Stimulated activated CD4-positive, alpha-beta T cell treated with anti-CD3 and anti-CD28 coated beads, Interleukin-4, amount 100 ng/mL, for 24 hours (primary cell): ENCODE measurements at places on chromosomes 1 and 21.

DNA sequence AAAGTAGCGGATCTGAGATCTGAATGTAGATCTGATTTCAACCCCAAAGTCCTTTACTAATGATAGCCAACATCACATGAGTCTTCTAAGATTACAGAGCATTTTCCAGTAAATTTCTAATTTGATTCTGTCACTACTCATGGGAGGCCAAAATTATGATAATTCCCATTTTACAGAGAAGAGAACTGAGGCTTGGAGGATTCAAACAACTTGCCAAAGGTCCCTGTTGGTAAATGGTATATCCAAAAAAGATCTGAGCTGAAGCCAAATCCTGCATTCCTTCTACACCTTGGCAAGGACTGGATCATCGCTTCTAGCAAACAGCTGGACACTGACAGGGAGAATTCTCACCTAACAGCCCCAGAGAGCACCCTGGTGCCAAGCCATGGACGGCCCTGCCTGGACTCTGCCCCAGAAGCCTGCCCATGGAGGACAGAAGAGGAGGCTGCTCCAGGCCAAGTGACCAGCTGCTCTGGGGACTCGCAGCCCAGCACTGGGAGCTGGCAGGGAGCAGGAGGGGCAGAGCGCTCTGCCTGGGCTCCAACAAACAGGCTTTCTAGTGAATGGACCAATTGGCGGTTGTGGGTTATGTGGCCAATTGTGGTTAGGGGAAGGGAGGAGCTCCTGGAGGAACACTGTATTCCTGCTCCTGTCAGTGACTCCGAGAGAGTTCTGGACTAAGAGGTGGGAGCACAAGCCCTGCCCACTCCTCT, 6.4 kb upstream of the CSF1 start:
- DNase-seq, result no peak

DNA sequence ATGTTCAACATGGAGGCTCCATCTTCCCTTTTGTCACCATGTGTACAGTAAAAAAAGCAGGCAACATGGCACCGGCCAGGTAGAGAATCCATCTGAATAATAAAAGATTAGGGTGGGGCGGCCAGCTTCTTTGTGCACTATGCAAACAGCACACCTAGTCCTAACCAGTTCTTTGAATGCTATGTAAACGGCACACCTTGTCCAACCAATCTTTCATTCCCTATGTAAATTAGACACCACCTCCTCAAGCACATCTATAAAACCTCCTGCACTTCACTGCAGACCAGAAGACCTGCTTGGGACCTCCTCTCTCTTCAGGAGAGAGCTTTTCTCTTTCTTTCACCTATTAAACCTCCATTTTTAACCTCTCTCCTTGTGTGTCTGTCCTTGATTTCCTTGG, 28.2 kb downstream of the TFB2M start:
- no peak for DNase-seq

DNA sequence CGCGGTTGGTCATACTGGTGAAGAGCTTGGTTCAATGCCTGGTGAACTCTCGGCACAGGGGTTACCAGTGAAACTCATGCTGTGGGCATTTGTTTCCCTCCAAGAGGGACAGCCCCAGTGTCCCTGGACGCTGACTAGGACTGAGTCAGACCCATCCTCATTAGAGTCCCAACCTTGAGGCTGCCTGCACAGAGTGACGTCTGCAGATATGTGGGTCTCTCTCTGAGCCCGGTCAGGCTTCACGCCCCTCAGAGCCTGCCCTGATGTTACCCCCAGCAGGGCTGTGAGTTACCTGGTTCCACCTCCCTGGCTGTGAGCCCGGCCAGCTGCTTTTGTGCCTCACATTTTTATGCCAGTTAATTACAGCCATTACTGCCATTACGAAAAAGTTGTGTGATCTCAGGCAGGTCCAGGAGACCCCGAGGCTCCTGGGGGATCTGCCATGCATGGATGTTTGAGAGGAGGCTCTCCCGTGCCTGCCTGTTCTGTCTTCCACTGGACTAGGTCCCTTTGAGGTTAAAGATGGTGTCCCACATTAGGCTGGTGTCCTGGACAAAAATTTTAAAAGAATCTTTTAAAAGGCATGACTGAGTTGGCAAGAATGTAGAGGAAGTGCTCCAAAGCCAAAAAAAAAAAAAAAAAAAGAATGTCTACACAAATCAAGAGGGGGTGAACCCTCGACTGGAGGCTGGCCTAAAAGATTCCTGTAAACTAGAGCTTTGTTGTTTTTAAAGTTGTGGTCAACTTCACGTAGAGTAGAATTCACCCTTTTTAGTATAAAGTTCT, 36.6 kb upstream of the PADI1 start:
- DNase-seq, result no peak

DNA sequence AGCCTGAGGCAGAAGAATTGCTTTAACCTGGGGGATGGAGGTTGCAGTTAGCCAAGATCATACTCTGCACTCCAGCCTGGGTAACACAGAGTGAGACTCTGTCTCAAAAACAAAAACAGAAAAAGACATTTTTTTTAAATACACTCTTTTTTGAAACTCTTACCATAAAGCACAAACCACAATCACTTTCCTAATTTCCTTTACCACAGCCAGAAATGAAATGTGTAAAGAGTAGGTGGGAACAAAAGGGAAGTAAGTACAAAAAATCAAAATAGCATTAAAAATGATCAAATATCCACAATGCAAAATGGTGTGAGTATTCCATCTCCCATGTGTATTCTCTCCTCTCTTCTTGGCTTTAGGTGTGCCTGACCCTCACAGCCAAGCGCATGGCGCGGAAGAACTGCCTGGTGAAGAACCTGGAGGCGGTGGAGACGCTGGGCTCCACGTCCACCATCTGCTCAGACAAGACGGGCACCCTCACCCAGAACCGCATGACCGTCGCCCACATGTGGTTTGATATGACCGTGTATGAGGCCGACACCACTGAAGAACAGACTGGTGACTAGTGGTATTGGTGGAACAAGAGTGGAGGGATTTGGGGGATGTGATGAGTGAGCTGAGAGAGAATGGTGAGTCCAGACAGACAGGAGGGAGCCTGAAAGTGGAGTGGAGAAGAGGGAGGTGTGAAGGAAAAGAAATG, 14.9 kb downstream of the ATP1A4 start:
- no peak for DNase-seq

DNA sequence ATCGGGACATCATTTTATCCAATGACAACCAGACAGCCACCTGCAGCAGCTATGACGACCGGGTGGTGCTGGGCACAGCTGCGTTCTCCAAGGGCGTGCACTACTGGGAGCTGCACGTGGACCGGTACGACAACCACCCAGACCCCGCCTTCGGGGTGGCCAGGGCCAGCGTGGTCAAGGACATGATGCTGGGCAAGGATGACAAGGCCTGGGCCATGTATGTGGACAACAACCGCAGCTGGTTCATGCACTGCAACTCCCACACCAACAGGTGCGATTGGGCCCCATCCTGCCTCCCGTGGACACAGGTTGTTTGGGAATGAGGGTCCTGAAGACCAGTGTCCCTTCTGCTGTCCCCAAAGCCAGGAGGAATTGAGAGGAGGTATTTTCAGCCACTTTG, 32.0 kb upstream of the GNPAT start:
- DNase-seq, result no peak

GRCh38 chr21:44962403-44962966, 22.7 kb downstream of the SLX9 start:
- DNase-seq, result no peak

DNA sequence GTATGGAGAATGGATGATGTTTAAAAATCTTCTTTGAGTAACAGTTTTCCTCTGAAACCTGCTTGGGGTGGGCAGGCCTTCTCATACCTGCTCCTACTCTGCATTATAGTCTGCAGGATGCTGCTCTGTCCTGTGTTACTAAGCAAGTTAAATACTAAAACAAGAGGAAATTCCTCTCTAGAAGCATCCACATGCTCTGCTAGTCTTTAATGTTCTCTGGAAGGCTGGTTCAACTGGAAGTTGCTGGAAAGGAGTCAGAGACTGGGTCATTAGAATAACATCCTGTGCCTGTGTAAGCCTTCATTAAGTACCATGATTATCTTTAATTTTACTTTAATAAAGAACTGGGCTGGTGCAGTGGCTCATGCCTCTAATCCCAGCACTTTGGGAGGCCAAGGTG, 5.8 kb downstream of the SELP start:
- DNase-seq, result no peak

DNA sequence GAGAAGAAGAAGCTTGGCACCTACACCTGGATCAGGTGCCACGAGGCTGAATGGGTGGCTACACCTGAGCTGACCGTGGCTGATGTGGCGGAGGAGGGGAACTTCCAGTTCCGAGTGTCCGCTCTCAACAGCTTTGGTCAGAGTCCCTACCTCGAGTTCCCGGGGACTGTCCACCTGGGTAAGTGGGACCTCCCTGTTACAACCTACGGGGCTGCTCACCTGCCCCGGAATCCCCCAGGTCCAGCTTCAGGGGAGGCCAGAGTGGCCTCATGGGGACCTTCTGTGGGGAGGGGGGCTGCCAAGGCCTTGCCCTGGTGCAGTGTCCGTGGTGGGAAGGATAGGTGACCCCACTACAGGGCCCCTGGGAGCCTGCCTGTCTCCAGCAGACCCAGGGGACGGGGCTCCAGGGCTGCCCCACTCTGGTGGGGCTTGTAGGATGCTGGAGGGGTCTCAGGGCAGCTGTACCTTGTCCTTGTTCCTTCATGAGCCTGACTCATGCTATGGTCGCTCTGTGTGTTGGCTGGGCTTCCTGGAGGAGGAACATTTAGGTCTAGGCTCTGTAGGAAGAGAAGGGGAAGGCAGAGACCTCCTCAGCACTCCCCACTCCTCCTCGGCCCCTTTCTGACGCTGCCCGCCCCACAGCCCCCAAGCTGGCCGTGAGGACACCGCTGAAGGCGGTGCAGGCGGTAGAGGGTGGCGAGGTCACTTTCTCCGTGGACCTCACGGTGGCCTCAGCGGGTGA, 7.2 kb downstream of the OBSCN start:
- no peak for DNase-seq

DNA sequence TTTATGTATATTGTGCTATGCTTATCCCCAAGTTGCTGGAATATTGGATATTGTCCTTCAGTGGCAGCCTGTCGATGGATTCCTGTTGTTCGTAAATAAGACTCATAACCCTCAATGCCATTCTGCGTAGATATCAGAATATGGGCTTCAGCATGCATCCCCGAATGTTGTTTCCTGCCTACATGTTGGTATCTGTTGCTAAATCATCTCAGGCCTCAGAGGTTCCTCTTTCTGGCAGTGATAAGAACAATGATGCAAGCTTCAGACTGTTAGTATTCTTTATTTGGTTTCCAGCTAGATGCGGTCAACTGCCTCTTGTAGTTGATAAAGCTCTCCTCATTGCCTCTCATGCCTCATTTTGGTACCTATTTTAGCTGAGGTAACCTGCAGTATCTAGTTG, 2082.6 kb downstream of the MRPL39 start:
- no peak for DNase-seq

DNA sequence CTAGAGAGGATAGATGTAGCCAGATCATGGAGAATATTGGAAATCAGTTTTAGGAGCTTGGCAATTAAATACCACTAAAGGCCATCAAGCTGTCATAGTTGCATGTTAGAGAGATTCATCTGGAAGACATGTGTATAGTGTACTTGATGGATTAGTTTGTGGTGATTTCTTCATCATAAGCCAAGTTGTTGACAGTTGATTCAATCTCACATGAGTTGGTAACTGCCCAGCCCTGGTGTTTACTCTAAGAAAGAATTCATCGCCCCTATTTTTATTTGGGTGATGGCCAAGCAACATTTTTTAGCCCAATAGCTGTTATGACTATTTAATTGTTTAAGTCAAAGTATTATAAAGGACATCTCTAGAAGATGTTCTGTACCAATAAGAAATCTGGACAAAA, 737.6 kb downstream of the PLA2G4A start:
- DNase-seq, result no peak

- DNase-seq, result no peak
Observed at GRCh38 chr1:3683992-3684391, 31.7 kb downstream of the TP73 start.

GRCh38 chr1:31581821-31582810, 5.8 kb downstream of the TINAGL1 start:
- no peak for DNase-seq

DNA sequence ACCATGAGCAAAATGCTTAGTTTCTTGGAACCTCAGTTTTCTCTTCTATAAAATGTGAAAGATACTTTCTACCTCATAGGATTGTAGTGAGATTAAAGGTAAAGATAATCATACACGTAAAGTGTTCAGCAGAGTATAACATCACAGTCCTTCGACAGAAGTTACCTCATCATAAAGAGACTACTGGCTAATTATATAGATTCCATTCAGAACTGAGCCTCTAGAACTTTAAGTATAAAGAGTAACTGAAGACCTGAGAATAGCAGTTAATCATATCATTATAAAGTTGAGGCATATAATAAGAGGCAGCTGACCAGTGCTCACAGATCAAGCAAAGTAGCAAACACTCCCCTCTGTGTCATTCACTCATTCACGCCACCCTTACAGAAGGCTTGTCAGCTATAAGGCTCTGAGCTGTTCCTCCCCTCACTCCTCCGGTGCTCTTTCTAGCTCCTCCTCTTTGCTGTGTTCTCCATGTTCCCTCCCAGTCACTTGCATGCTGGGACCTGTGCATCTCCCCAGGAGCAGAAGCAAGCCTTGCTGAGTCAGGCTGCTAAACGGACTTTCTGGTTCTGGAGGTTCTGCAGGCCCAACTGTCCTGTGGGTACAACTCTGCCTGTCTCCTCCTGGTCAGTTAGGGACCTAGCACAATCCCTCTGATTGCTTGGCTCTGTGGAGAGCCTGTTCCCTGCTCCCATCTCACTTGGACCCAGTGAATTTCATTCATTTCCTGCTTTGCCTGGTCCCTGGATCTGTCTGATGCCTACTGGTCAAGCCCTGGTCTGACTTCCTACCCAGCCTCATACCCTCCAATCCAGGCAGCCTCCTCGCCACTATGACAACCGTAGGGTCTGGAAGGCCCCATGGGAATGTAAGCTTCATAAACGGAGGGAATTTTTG, 28.3 kb upstream of the LY9 start:
- peak; percentile 65 for DNase-seq

- peak; percentile 54 for DNase-seq
Observed at GRCh38 chr1:169363046-169363730, 4.4 kb downstream of the NME7 start.

DNA sequence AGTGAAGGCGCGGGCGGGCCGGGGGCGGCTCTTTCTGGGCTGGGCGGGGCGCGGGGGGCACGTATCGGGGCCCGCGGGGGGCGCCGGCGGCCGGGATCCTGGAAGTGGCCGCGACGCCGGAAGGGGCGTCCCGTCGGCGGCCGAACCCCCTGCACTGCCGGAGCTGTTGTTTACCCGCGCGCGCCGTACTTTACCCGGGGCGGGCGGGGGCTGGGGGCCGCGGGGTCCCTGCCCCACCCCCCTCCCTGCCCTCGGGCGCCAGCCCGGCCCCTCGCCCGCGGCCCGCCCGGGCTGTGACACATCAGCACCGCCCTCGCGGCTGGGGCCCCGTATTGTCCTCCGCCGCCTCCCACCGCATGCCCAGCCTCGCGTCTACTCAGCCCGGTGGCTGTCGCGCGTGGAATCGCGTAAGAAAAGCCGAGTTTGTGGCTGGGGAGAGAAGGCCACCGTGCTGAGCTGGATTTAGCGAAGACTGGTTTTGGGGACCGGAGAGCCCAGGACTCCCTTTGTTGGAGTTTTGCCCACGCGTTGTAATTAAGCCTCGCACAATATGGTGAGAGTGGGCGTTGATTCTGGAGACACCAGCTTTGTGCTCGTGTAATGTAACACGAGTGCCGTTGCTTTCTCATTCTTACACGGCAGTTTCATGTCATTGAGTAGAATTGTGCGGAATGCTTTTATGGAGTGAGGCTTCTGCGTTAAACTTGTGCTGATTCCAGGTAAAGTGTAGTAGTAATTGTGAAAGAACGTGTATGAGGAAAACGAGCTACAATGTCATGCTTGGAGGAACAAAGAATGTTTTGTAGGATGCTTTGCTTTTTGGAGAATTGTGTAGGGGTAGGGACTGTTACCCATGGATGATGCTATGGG, 559 bp downstream of the BACH1 start:
- DNase-seq, result peak; percentile 78

GRCh38 chr21:44823179-44823660, 5.4 kb upstream of the SUMO3 start:
- no peak for DNase-seq
